ENCODE measurements at places on chromosomes 3 and 15. TPM values are rescaled to one million over a fixed set of nuclear protein-coding genes. Genes with fewer than 3 reads are reported as not detected.

The ZNF717 gene
- total RNA-seq, result 9.6 TPM

The STRC gene
- total RNA-seq, result not detected

The ACAP2 gene
- total RNA-seq, result 50.3 TPM

The CPN2 gene
- not detected for total RNA-seq

The LOXL1 gene
- total RNA-seq, result 3.0 TPM

The TMC3 gene
- total RNA-seq, result not detected

The ZDHHC23 gene
- 6.3 TPM for total RNA-seq

The B3GNT5 gene
- 28.3 TPM for total RNA-seq

The RBP2 gene
- total RNA-seq, result not detected

The SKIC8 gene
- total RNA-seq, result 58.1 TPM

The IL17RE gene
- total RNA-seq, result 0.33 TPM

The ROBO2 gene
- total RNA-seq, result under 0.01 TPM
